ENCODE measurements at places on chromosomes 5 and 9.

GRCh38 chr9:86281593-86282076 is 703 bp downstream of the ISCA1 start:
- no peak for DNase-seq

GRCh38 chr5:18305288-18305924 is 671.1 kb downstream of the TAF11L14 start:
- DNase-seq, result no peak

DNA sequence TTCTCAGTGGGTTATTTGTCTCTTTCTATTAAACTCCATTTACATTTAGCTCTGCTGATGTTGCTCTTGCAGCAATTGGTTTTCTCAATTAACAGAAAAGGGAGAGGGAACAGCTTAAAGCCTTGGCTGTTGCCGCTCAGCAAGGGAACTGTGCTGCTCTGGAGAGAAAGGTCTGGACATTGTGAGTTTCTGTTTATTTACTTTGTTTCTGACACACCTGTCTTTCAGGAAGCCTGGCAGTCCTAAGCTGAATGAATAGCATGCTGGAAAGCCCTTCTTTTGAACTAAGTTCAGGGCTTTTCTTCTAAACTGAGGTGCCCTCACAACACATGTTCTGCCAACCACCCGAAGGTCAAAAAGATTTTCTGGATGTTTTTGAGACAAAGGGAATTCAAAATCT is 491.9 kb downstream of the PDE4D start:
- no peak for DNase-seq

DNA sequence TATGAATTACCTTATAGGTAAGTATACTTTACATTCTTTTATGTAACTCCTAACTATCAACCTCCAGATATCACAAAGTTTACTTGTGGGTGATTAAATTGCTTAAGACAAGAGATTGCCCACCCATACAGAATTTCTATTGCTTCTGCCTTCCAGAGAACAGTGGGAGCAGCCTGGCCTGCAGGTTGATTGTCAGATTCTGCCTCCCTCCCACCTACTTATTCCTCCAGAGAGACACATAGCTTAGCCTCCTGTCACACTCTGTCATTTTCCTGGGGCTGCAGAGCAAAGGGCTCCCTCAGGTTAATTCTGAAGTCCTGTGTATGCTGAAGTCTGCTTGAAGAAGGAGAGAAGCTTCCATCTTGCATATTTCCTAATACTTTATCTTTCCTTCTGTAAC is 48.5 kb upstream of the DHFR start:
- DNase-seq, result no peak

DNA sequence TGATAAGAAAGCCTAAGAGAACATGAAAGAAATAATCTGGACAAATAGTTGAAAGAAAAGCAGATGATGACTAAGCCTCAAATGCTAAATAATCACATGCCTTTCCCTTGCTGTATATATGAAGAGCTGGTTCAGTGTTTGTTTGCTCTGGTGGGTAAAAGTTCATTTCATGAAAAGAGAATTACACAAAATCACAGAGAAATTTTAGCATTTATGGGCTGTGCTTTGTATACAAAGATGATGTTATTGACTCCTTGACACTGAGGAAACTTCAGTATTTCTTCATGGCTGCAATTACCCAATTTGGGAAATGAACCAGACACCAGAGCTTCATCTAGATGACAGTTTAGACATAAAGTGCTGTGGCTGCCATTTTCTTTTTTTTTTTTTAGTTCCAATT is 527.2 kb downstream of the NR2F1-AS1 start:
- no peak for DNase-seq

All from erythroblast (primary cell).